KG1 (cell line): ENCODE measurements at places on chromosomes 11 and 22.

GRCh38 chr11:64856382-64857227 lies 12.2 kb upstream of the CDC42BPG start:
- DNase-seq = no peak

DNA sequence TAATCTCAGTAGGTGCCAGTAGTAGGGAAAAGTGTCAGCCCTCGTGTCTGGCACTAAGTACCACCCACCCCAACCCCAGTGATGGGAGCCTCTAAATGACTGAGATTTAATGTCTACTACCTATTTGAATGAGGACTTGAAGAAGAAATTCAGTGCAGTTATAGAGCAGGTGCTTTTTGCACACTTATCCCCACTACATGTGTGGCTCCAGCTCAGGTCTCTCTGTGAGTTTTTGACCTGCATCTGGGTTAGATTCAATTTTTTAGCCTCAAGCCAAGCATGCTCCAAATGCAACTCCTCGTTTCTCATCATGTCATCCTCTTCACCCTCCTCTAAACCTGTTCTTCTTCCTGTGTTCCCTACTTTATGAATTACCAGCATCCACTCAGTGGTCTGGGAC lies 24.9 kb upstream of the NNMT start:
- DNase-seq = no peak

DNA sequence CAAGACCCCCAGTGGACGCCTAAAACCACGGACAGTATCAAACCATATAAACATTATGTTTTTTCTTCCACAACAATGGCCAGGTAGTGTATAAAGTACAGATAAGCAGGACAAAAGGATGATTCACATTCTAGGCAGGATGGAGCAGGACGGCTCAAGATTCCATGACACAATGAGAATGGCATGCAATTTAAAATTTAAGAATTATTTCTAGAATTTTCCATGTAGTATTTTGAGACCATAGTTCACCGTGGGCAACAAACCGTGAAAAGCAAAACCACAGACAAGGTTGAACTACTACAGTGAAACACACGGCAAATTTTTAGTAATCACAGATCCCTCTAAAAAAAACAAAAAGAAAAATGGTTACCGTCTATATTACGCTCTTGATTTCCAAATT lies 7.5 kb downstream of the NARS2 start:
- DNase-seq = no peak

DNA sequence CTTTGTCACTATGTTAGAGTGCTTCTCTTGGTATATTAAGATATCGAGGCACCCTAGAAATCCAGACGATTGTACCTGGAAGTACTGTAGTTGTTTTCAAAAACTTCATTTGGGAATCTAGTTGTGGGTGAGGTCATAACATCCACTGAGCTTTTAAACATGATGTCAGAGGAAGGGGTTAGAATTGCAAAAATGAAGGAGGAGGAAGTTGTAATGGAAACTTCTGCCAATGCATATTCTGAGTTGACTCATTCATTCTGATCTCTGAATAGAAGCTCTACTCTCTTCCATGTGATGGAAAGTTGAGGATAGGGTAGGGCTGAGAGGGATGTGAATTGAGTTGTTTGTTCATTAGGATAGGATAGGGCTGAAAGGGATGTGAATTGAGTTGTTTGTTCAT lies 7.7 kb downstream of the CD44 start:
- no peak for DNase-seq

DNA sequence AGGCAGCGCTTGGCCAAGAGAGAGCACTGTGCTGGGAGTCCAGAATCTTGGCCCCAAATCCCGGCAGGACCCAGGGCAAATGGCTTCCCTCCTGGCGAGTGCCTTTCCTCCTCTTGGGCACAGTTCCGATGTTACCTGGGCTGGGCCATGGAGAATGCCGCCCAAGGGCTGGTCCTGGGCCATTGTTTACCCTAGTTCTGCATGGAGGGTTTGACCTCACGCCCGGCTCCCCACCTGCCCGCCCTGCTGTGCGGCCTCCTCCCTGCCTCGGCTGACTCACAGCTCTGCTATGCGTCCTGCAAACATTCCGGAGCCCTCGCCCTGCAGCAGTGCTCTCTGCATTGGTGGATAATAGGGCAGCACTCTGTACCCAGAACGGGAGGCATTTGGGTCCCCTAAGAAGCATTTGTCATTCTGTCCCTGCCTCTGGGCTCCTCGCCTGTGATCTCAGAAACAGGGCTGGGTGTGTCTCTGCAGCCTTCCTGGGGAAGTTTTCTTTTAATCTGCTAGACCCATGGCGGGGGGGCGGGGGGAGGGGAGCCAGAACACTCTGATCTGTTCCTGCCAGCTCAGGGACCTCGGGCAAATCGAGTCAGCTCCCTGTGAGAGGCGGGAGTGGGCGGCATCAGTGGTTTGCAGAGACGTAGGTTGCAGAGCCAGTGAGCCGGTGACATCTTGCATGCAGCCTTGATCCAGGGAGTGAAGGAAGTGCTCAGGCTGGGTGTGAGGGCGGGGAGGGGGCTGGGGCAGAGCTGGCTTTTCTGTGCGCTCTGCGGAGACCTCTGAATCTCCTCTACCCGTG lies 32.9 kb upstream of the SMIM38 start:
- no peak for DNase-seq

GRCh38 chr22:23520863-23521440 lies 59.1 kb downstream of the IGLL1 start:
- DNase-seq = no peak

GRCh38 chr11:34916843-34917770 lies 689 bp downstream of the PDHX start:
- DNase-seq = no peak

GRCh38 chr11:61682906-61683675 lies 2.9 kb downstream of the DAGLA start:
- DNase-seq = no peak

- no peak for DNase-seq
These were observed 13.2 kb downstream of the CRTAM start for GRCh38 chr11:122851366-122851966.

DNA sequence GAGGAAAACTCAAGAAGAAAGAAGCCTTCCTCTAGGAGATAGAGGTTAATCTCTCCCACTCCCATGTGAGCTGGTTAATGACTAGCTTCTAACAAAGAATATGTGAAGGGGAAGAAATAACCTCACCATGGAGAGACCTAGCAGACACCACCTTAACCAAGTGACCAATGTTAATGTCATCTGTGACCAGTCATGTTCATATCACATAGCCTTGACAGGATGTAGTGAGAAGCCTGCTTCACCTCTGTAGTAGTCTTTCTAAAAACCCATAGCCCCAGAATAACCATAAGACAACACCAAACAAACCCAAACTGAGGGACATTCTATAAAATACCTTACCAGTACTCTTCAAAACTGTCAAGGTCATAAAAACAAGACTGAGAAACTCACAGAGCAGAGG lies 21.5 kb upstream of the POU2AF1 start:
- no peak for DNase-seq

- no peak for DNase-seq
These were observed 558.6 kb downstream of the KCNA4 start for GRCh38 chr11:29458252-29458651.
